ENCODE measurements at places on chromosomes 4 and X.

DNA sequence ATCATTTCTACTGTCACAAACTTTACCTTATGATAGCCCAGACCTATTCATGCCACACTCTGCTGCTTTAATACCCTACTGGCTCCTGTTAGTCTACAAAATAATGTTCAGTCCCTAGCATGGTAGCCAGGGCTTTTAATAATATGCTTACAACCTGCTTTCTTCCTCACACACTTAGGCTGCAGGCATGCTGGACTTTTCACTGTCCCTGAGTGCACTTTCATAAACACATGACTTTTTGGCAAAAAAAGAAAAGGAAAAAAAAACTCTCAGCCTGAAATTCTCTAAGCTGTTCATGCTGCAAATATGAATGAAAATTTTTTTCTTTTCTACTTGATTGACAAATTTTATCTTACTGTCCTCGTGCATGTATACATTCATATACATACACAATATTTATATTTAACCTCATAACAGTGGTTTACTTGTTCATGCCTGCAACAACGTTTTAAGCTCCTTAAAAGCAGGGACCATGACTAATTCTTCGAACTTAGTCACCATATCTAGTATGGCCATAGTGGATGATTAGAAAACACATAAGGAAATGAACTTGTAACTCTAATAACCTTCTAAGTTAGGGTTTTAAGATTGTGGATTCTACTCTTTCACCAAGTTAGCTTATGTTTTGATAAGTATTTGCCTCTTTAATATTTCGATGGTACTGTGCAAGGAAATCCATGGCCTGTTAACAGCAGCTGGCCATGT, 229.5 kb downstream of the SPCS3 start:
- no peak for DNase-seq

GRCh38 chrX:149121206-149121920, 383.7 kb downstream of the IDS start:
- no peak for DNase-seq

DNA sequence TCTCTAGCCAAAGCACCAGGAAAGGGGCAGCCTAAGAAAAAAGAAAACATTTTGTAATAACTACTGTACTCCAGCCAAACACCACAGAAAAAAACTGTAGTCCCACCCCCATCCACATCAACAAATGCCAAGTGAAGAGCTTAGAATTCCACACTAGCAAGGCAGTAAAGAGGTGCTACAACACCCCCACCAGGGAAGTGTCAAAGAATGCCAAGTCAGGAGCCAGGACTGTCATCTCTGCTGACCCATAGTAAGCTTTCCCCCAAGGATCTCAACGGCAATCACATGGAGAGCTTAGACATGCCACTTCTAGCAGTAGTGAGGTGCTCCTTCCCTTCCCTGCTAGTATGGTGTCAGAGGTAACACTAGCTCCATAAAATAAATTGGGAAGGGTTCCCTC, 34.4 kb upstream of the CCDC160 start:
- no peak for DNase-seq

GRCh38 chrX:2463973-2464676, 36.7 kb downstream of the DHRSX start:
- no peak for DNase-seq

- no peak for DNase-seq
Observed at GRCh38 chrX:105662248-105662647, 160.1 kb upstream of the NRK start.

GRCh38 chrX:70174754-70175153, 2.5 kb upstream of the DGAT2L6 start:
- DNase-seq: no peak

DNA sequence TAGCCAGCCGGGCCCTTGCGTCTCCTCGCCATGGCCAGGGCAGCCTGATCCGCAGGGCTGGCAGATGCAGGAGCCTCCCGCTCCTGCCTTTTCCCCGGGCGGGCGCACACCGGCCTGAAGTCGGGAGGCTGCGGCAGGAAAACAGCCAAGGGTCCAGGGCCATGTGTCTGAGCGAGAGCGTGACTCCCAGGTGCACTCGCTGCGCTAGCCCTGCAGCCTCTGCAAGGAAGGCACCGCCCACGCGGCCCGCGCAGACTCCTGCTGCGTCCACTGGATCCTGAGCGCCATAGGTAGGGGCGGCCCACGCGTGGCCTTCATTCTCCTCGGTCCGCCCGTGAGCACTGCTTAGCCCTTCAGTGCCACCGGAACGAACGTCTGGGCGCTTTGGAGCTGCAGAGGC, 379.9 kb downstream of the TRAM1L1 start:
- no peak for DNase-seq

- no peak for DNase-seq
Observed at GRCh38 chr4:149277705-149278104, 537.9 kb downstream of the IQCM start.

- no peak for DNase-seq
Observed at GRCh38 chr4:94531991-94532789, 80.4 kb downstream of the PDLIM5 start.

DNA sequence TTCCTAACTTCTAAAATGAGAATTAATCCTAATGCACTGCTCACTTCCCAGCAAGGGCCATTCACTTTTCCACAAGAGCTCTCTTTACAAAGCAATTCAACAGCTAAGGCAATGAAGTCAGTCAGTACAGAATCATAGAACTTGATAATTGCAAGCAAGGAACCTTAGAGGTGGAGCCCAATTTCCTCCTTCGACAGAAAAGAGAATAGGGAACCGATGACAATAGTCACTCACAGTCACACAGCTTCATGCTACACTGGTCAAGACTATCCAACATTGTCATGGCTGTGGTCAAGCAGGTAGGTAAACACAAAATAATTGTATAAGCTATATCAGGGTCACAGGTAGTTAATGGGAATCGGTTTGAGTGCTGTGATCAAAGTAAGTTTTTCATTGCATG, 90.0 kb downstream of the ELOVL6 start:
- no peak for DNase-seq
